ENCODE measurements at places on chromosomes 2 and 18.

- DNase-seq: no peak
Measured at GRCh38 chr2:29398384-29399237, 283.4 kb downstream of the CLIP4 start.

- DNase-seq: no peak
Measured at GRCh38 chr18:66344227-66344626, 259.7 kb downstream of the CDH19 start.

- DNase-seq: no peak
Measured at GRCh38 chr2:12718711-12719399, 2.1 kb downstream of the TRIB2 start.

DNA sequence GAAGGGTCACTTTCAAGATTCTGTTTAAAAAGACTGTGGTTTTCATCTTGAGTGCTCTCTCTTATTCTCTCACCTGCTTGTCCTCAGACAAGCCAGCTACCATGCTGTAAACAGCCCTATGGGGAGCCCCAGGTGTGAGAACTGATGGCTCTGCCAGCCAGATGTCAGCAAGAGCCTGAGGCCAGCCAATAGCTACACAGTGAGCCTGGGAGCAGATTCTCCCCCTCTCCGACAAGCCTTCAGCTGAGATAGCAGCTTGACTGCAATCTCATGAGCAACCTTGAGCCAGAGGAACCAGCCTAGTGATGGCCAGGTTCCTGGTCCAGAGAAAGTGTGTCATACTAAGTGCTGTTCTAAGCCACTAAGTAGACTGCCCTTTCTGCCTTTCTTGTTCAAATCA lies 272.1 kb downstream of the NAPG start:
- no peak for DNase-seq

DNA sequence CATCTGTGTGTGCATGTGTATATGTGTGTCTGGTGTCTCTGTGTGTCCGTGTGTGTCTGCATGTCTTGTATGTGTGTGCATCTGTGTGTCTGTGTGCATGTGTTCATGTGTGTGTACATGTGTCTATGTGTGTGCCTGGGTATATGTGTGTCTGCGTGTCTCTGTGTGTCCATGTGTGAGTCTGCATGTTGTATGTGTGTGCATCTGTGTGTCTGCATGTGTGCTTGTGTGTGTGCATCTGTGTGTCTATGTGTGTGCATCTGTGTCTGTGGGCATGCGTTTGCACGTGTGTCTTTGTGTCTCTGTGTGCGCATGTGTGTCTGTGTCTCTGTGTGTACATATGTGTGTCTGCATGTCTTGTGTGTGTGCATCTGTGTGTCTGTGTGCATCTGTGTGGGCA lies 207.7 kb downstream of the TNS1 start:
- no peak for DNase-seq

DNA sequence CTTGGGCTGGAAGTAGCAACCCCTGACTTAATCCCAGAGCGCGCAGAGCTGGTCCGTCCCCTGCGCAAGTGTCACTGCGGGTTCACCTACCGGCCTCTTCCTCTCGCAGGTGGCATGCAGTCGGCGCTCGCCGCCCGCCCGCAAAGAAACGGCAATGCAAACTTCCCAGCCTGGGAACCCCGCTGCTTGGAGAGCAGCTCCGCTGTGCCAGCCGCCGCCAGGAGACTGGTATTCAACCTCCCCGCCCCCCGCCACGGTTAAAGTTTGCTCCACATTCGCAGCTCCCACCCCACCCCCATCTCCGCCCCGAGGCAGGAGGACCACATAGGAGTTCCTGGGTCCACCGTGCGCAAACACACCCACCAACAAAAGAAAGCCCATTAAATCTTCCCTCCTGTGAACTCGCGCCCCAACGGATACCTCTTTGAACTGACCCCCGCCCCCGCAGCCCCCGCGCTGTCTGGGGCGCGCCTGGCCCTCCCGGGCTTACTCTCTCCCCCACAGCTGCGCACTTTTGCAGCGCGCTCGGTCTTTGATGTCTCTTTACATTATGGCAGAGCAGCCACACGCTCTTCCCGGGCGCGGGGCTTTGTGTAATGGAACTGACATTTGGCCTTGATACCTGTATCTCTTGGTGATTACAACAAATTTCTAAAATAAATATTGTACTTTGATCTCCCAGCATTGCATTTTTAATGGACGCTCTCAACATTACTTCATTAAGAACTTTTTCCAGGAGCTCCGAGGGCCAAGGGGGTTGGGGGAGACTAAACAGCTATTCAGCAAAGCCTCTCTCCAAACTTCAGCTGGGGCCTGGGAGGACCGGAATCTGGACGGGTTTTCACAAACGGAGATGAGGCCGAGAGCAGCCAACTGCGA lies 3.1 kb upstream of the SP5 start:
- no peak for DNase-seq

DNA sequence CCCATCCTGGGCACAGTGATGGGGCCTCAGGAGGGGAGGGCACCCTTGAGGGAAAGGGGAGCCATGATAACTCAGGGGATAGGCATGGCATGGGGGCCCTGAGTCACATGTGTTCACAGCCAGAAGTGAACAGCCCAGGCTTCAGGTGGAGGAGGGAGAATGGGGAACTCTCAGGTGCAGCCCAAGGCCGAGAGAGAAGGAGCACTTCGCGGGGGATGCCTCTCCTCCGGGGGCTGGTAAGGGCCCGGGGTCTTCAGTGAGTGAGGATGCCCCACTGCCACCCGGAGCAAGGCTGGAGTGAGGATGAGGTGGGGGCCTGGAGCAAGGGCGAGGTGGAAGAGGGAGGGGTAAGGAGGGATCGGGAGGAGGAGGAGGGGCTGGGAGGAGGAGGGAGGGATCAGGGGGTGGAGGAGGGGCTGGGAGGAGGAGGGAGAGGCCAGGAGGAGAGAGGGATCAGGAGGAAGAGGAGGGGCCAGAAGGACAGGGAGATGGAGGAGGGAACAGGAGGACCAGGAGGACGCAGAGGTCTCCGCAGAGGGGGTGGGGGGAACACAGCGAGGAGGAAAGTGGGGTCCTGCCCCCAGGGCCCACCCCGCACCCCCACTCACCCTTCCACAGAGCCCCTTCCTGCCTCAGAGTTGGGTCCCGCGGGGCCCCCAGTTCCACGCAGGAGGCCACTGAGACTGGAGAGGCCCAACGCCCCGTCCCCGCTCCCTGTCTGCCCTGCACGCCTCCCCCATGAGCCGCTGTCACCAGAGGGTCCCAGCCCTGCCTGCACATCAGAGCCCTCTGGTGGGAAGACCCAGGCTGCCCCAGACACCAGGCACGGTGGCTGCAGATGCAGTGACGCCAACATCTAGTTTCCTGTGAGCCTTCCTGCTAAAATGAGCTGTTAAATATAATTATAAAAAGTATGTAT lies 42.8 kb downstream of the RAMP1 start:
- DNase-seq: peak; percentile 28

DNA sequence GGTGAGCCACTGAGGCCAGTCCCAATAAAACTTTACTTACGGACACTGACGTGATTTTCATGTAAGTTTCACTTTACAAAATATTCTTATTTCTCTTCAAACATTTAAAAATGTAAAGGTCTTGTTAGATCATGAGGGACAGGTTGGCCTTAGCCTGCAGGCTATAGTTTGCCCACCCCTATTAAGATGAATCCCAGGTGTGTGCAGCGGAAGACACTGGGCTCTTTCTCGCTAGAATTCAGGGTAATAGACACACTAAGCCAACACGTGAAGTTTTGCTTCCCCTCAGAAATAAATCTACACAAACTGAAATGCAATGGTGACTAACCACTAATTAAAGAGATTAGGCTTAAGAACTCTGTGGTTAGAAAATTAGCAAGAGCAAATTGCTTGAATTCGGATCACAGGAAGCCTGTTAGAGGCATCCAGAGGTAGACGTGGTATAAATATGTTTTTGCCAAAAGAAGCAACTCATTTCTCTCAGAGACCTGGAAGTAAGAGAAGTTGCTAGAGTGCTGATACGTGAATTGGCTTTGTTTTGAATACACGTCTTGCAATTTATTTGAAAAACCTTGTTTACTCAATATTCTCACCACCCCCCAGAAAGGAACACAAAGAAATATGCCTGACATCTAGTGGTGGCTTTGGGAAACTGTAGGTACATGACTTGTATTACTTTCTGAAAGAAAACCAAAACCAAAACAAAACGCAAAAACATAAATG lies 151.6 kb downstream of the DTNB start:
- peak; percentile 26 for DNase-seq

DNA sequence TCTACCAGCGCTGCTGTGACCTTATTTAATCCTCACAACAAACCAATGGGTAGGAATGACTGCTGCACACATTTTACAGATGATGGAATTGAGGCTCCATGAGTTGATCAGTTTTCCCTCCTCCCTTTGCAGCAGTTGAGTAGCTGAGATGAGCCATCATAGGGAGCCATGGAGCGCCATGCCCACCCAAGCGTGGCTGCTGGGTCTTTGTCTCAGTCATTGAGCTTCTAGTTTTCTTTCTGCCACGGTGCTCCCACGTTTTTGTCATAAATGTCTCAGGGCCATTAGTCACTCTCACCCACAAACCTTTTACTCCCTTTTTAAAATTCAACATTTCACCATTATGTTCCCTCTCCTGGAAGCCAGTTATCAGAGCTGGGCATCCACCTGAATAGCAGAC lies 45.8 kb downstream of the TMEM17 start:
- no peak for DNase-seq

DNA sequence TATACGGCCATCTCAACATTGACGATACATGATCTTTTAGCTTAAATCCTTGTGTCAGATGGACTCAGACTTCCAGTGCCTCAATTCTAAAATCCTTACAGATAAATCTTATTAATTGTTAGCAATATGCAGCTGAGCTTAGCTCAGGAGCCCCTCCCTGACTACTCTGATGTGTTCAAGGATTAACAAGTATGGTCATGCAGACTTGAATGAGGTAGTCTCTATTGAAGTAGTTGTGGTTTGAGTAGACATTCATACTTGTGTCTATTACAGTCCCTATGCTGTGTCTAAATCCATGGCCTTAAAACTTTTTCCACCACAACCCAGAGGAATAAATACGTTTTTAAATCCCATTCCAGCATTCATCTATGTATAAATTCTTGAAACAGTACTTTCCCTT lies 119.5 kb downstream of the NUP35 start:
- DNase-seq: no peak

DNA sequence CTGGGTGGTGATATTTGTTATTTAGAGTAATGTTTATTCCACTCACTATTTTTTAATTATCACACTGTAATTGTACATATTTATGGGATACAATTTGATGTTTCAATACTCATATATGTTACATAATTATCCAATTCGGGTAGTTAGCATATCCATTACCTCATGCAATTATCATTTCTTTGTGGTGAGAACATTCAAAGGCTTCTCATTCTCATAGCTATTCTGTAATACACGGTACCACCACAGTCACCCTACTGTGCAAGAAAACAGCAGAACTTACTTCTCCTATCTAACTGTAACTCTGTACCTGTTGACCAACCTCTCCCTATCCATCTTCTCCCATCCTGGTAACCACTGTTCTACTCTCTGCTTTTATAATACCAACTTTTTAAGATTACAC lies 4.6 kb downstream of the TBC1D8 start:
- DNase-seq: no peak

GRCh38 chr18:62088156-62088555 lies 98.7 kb downstream of the PIGN start:
- DNase-seq: no peak

DNA sequence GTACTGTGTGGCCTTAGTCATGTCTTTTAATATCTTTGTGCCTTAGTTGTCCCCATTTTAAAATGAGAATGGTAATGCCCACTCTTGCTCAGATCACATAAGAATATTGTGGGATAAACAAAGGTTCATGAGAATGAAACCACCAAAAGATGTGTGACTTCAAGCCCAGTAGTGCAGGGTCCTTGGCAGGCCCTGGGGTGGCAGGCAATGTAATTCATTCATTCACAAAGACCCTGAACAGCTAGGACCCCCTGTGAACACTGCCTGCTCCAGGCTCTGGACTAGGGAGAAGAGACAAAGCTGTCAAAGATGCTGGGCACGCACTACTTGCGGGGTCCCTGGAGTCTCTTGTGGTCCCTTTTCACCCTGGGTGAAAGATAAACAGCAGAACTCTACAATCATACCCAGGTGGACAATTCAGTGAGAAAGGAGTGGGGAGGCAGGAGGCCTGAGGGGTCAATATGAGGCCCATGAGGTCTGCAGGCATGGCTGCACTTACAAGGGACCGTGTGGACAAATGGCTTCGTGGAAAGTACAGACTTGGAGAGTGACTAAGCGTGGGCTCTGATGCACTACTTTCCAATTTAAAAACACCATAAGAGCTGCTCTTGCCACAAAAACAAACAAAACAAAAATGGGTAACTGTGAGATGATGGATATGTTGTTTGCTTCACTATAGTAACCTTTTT lies 136.1 kb downstream of the SMAD7 start:
- DNase-seq: peak; percentile 3

GRCh38 chr2:194700726-194701125 lies 956.3 kb upstream of the SLC39A10 start:
- DNase-seq: no peak

GRCh38 chr2:38467768-38468455 lies 90.8 kb upstream of the ATL2 start:
- DNase-seq: no peak

DNA sequence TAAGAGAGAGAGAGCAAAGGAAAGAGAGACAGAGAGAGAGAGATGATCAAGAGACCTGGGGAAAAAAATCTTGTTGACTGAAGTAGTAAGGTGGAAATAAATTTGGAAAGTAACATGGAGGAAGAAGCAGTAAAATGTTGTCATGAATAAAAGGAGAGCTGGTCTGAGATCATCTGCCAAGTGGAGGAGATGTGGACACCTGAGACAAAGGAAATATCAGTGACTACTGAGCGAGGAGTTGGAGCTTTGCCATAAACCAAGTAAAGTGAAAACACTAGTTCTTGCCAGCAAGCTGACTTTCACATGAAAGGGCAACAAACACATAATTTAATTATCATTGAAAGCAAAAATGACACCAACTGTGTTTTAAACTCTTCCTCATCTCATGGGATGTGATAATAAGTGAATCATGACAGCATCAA lies 49.0 kb upstream of the DSG1 start:
- no peak for DNase-seq

DNA sequence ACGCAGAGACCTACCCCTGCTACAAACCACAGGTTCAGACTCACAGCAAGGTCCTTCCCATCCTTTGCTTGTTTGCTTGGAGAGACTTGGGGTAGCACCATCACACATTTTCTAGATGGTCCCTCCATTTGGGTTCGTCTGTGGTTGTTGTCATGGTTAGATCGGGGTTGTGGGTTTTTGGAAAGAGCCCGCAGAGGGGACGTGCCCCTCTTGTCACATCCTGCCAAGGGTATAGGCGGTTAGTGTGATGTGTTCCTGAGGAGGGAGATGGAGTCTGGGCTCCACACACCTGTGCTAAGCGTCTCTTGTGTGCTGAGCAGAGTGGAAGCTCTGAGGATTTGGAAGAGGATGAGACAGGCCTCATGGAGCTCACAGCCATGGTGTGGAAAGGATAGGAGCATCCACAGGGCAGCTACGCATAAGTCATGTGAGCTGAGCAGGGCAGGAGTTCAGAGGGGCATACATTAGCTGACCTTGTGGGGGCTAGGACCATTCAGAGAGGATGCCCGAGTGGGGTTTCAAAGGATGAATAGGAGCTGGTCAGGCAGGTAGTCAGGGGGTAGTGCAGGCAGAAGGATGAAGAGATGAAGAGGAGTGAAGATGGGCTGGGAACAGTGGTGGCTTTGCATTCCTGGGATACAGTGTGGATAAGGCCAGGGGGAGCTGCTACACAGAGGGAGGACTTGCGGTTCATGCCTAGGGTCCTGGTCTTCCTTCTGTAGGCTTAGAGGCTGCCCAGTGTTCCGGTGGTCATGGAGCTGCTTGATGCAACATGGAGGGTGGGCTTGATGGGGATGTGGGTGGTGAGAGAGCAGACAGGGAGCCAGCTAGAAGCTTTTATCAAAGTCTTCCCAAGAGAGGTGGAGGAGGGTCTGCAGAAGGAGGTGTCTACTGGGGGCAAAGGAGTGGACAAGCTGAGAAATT lies 62.9 kb downstream of the ACKR3 start:
- DNase-seq: no peak

GRCh38 chr2:178394859-178395258 lies 56.1 kb downstream of the PRKRA start:
- DNase-seq: no peak

All from uterus (tissue), 4 donors.